ENCODE measurements at places on chromosomes 4 and X. TPM values are rescaled to one million over a fixed set of nuclear protein-coding genes. Genes with fewer than 3 reads are reported as not detected.

The NEIL3 gene
- 6.9 TPM for total RNA-seq

The DMRTC1 gene
- total RNA-seq, result not detected

The P2RY10 gene
- total RNA-seq, result not detected

The TMEM156 gene
- total RNA-seq, result 2.7 TPM

The ADGRG4 gene
- 0.05 TPM for total RNA-seq

The PRR27 gene
- total RNA-seq, result not detected

The SPANXN4 gene
- not detected for total RNA-seq

Measured in endothelial cell of umbilical vein (primary cell).